ENCODE measurements at places on chromosomes 5 and 9. TPM values are rescaled to one million over a fixed set of nuclear protein-coding genes. Genes with fewer than 3 reads are reported as not detected.

The N4BP3 gene
- total RNA-seq: 9.6 TPM

The ANKRD18A gene
- not detected for total RNA-seq

The RECK gene
- 29.4 TPM for total RNA-seq

The CLIC3 gene
- total RNA-seq: not detected

The CD74 gene
- total RNA-seq: 1,231 TPM

The ZDHHC11 gene
- 1.8 TPM for total RNA-seq

The COL15A1 gene
- total RNA-seq: 38.7 TPM

The AFAP1L1 gene
- total RNA-seq: 26.4 TPM

The ERMP1 gene
- 14.7 TPM for total RNA-seq

The TRAF1 gene
- total RNA-seq: 0.88 TPM

The IL13 gene
- not detected for total RNA-seq

The SPINK4 gene
- total RNA-seq: not detected

The NEUROG1 gene
- total RNA-seq: not detected

The SPATA9 gene
- total RNA-seq: not detected

The GABBR2 gene
- total RNA-seq: not detected

The ENTPD8 gene
- total RNA-seq: not detected

The HMCN2 gene
- total RNA-seq: 10.1 TPM

The TMEM252 gene
- not detected for total RNA-seq

The SLCO6A1 gene
- total RNA-seq: not detected

The FBN2 gene
- 4.3 TPM for total RNA-seq

The KCNV2 gene
- not detected for total RNA-seq

The PCDHGA8 gene
- 1.8 TPM for total RNA-seq

The UIMC1 gene
- total RNA-seq: 62.0 TPM

The FOXD4L3 gene
- not detected for total RNA-seq

The F2RL2 gene
- total RNA-seq: 1.5 TPM

The ANXA2R gene
- total RNA-seq: 2.4 TPM

The GFRA3 gene
- total RNA-seq: 1.2 TPM

The SLC46A2 gene
- not detected for total RNA-seq

The INSL6 gene
- total RNA-seq: not detected

The CYSRT1 gene
- total RNA-seq: not detected

The CDC42SE2 gene
- total RNA-seq: 4.6 TPM

The ETF1 gene
- total RNA-seq: 72.9 TPM

The SSBP2 gene
- total RNA-seq: 22.0 TPM

The PFN3 gene
- not detected for total RNA-seq

The IRX1 gene
- not detected for total RNA-seq

The FRRS1L gene
- total RNA-seq: under 0.01 TPM

The IL3 gene
- not detected for total RNA-seq

The HAPLN1 gene
- total RNA-seq: not detected

The CCL21 gene
- 66.4 TPM for total RNA-seq

The ANKRD31 gene
- total RNA-seq: not detected

The LHFPL2 gene
- 26.4 TPM for total RNA-seq

Data from uterus (tissue), 4 donors.